ENCODE measurements at places on chromosomes 12 and 14.

DNA sequence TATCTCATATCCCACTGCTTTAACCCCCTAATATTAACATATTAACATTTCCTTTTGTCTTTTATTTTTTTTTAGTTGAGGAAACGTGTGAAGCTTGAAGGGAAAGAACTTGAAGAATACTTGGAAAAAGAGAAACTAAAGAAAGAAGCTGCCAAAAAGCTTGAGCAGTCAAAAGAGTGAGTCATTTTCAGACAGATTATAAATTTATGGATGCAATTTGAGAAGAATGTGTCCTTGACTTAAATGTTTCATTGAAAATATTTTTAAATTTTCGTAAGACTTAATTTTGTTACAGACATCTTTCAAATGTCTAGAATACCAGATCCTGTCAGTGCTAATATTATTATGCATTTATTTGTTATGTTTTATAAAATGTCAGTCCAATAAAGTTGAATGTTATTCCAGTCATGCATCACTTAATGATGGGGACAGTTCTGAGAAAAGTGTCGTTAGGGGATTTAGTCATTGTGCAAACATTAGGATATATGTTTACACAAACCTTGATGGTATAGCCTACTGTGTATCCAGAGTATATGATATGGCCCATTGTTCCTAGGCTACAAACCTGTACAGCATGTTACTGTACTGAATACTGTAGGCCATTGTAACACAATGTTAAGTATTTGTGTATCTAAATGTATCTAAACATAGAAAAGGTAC is 32.6 kb downstream of the CPSF2 start:
- no peak for DNase-seq

- no peak for DNase-seq
Measured at GRCh38 chr12:105977236-105977635, 161.5 kb downstream of the NUAK1 start.

DNA sequence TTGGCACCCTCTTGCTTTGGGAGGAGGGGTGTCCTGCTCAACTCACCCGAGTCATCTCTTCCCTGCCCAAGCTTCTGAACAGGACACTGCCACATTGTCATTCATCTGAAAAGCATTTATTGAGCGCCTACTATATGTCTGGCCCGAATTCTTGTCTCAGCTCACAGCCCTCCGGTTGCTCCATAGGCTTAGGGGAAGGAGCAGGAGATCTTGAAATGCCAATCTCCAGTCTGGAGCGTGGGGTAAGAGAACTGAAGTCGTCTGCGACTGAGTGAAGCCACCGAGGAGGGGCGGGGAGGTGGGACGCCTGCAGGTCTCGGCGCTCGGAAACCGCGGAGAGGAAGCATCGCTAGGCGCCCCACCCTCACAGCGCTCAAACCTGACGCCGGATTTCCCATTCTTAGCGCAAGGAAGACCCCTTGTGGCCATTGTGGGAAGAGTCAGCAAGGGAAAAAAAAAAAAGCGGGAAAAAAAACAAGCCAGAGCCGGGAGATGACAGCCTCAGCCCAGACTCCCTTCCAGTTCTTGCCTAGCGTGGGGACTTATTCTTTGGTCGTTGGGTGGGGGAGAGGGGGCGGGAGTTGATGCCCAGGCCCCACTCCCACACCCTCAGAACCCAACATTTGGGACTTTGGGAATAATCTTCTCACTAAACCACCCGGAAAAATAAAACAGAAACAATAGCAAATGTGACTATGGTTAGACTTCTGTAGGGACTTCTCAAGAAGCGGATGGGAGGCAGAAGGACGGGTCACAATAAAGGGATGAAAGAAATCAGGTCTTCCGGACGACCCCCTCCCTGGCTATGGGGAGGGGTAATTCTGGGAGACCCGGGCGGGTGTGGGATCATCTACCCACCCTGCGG is 28.2 kb upstream of the SMUG1 start:
- peak; percentile 77 for DNase-seq

DNA sequence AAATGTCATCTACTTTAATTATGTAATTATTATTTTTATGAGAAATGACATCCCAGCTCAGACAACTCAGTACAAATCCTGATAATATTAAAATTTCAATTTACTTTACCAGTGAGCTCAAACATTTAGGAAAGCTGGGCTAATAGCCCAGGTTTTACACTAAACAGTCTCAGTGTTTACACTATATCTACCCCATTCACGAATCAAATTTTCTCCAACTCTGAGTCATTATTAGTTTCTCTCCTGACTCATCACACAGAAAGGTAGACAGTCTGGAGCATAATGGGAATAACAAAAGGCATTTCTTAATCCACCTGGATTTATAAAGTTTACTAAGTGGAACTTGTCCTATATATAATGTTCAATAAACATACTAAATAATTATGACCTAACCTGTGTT is 5.7 kb downstream of the PAWR start:
- DNase-seq: no peak

- DNase-seq: no peak
Measured at GRCh38 chr14:54839701-54840119, 62.9 kb downstream of the GCH1 start.

DNA sequence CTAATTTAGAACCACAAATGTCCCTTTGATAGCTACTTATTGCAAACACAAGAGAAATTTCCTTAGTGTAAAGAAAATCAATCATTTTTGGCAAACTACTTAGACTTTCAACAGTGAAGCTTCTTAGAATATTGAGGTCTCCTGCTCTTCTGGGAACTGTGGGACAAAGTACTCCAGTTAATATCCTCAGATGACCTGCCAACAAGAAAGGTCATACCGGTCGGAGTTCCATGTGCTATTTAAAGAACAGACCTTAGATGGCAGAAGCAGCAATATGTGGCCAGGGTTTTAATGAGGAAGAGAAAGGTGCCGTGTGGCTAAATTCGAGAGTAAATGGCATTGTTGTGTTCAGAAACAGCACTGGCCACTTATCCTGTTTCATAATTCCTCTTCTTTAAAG is 114.7 kb upstream of the AMIGO2 start:
- DNase-seq: no peak

- DNase-seq: no peak
Measured at GRCh38 chr12:44846826-44847225, 29.3 kb downstream of the NELL2 start.

- DNase-seq: peak; percentile 81
Measured at GRCh38 chr14:42057111-42057510, 450.4 kb downstream of the LRFN5 start.

- DNase-seq: no peak
Measured at GRCh38 chr12:90449611-90450010, 505.4 kb downstream of the CCER1 start.

- no peak for DNase-seq
Measured at GRCh38 chr12:132278401-132279183, 50.8 kb downstream of the GALNT9 start.

DNA sequence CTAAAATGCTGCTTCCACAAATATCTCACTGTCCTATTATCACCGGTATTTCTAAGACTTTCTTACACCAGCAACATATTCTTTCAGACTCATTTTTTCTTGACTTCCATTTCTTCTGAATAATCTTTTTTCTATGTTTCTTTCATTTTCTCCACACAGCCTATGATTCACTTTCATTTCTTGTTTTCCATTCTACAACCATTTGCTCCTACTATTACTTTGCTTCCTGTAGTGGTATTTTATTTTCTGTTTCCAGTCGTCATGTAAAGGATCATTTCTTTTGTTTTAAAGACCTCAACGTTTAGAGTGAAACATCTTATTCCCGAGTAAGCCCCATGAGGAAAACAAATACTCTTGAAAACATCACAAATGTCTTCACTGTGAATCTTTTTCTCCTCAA is 182.2 kb upstream of the MDGA2 start:
- DNase-seq: no peak

DNA sequence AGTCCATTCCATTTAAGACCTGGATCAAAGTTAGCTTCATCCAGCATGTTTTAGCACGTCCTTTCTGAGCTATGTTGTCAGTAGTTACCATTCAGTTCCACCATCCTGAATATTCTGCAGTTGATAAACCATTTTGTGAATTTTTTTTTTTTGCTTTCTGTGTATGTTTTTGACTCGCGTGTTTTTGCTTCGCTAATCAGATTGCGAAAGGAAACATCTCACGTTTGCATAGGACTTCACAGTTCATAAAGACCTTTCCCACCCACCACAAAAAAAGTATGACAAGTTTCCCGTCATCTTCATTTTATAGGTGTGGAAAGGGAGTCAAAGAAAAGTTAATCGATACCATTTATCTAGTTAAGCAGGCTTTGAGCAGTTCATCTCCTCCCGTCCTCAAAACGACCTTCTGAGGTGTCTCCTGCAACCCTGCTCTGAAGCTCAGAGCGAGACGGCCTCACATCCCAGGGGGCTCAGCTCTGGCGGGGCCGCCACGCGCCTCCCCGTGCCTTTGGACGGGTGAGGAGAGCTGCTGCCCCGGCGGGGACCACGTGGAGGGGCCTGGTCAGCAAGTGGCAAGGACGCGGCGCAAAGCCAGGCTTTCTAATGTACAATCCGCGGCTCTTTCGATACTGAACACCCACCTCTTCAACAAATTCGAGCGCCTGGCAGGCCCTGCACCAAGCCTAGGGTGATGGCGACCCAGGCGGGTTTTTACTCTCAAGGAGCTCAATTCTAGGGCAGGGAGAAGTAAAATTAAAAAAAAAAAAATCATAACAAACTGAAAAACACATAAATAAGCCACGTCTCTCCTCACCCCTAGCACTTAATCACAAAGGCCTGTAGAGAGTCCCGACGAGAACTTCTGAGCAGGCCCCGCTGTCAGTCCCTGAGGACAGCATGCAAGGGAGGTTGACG is 988 bp upstream of the TMEM263 start:
- DNase-seq: no peak

- DNase-seq: no peak
Measured at GRCh38 chr14:75549169-75549568, 26.9 kb downstream of the BATF start.

DNA sequence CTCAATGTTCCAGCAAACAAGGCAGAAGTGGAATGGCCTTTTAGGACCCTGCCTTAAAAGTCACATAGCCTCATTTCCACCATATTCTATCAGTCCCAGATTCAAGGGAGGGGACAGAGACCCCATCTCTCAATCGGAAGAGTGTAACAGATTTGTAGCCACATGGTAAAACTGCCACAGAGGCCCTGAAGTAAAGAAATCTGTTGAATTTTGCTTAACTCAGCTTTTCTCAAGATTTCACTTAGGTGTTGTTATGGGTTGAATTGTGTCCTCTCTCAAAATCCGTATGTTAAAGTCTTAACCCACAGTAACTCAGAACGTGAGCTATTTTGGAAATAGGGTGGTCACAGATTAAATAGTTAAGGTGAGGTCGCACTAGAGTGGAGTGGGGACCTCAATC is 22.7 kb upstream of the CCDC60 start:
- DNase-seq: no peak

DNA sequence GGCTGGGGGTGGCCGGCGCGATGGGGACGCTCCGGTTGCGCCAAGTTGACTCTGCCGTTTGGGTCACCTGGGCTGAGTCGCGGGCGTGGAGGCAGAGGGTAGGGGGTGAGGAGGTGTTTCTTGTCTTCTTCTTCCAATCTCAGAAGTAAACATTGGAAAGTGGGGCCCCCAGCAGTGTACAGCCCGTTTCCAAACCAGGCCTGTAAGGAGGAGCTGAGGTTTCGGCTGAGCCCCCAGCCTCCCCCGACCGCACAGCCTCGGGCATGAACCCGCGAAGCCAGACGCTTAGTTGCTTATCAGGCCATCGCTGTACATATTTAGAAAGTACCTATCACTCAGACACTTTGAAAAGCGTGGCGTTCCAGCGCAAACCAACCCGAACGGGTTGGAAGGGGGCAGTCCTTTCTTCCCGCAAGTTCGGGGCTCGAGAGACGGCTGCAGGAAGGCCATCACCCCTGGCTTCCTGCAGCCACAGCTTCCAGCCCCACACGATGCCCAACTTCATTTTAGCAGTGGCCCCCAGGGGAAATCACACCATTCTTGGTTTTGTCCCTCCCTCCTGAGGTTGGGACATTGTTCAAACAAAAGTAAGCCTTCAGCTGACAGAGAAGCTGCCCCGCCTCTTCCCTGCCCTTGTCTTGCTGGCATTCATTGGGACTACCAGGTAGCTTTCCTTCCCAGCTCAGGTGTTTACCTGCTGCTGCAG is 164.1 kb downstream of the ZFP36L1 start:
- DNase-seq: no peak

GRCh38 chr12:104640956-104641355 is 184.2 kb downstream of the CHST11 start:
- no peak for DNase-seq
